Heart left ventricle (tissue), 16 donors: ENCODE measurements at places on chromosomes 6 and 20. TPM values are rescaled to one million over a fixed set of nuclear protein-coding genes. Genes with fewer than 3 reads are reported as not detected.

GRCh38 chr6:25831532-25832306 is at the start of gene SLC17A1:
Gene SLC17A1 (minus strand): TSS chr6:25832052. CDS start chr6:25830557, 1,495 bp downstream.
- H3K4me1 ChIP-seq: peaks cover 2% of the 10 kb centered on the region
- no peak within 1 kb of the TSS for H3K4me3 ChIP-seq
- no peaks in the 10 kb centered on the region for H3K36me3 ChIP-seq
- no peak within 1 kb of the TSS for H3K27ac ChIP-seq

TMEM217 gene
- total RNA-seq: not detected

NEURL2 gene
- total RNA-seq: 3.5 TPM

CD109 gene
- total RNA-seq: 20.3 TPM

HFE gene
- total RNA-seq: 3.4 TPM
